ENCODE measurements at places on chromosomes 5 and 9.

DNA sequence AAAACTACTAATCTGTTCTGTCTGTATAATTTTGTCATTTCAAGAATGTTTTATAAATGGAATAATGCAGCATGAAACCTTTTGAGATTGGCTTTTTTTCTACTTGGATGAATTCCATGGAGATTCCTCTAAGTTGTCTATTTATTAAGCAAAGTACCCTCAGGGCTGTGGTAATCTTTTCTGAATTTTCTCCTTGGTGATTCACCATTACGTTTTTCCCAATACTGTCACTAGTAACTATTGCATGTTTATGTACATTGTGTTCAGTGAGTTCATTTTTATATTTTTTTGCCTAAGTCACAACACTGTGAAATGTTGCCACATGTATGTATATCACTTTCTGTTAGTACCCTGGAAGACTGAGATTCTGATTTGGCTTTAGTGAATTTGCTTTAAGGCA, 177.0 kb upstream of the GRIN3A start:
- DNase-seq: no peak

GRCh38 chr9:134936346-134937163, 18.8 kb upstream of the FCN1 start:
- DNase-seq: no peak

- DNase-seq: no peak
These were observed 91.7 kb downstream of the EDIL3 start for GRCh38 chr5:84292788-84293653.

GRCh38 chr5:140318792-140319191, 15.9 kb upstream of the PFDN1 start:
- no peak for DNase-seq

- peak; percentile 83 for DNase-seq
These were observed 2.3 kb downstream of the HAPLN1 start for GRCh38 chr5:83718195-83718825.

DNA sequence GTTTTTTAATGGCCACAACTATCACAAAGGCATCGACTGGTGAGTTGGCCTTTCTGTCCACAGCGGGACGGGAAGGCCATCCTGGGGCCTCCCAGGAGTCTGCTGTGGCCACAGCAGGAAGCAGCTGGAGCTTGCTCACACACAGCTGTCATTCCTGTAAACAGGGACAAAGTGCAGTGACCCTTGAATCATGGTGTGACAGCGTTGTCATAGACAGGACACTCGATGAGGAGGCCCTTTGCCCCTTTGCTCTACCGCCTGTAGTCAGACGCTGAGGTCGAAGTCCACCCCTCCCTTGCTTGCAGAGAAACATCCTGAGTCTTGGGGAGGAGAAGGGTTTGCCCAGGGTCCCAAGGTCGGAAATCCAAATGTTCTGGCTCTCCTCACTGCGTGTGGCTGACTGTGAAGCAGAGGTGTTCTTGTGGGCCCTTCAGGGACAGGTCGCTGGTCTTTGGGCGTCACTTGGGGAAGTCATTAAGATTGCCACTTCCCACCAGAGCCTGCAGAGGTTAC, 35.1 kb downstream of the NDST1 start:
- DNase-seq: no peak

DNA sequence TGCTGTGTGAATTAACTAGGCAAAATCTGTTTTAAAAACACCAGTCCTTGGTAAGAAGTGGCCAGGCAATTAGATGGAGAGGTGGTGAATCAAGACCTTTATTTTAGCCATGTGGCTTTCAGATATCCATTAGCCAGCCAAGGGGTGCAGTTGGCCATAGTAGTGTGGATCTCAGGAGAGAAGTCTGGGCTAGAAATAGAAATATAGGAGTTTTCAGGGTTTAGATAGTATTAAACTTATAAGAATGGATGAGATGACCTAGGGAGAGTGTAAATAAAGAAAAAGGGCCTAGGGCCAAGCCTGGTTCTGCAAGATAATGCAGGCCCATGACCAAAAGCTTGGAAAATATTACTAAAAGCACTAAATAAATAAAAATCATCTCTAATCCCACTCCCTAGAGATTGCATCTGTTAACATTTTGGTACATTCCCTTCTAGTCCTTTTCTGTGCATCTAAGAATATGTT, 40.3 kb upstream of the KIF2A start:
- no peak for DNase-seq

DNA sequence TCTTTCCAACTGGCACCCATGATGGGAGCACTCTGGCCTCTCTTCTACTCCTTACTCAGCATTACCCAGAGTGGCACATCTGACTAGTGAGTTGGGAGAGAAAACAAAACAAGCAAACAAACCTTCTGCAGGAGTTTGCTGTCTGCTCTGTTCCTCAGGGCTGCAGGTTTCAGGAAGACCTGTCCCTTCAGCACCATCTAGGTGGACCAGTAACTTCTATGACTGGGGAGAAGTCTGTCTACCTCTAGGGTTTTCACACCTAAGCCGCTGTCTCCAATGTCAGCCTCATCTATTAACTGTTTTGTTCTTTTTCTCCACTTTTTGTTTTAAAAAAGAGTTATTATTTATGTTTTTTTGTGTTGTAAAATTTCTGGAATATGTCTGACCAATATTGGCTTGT, 58.7 kb downstream of the RAB3C start:
- no peak for DNase-seq

GRCh38 chr5:83973925-83974815, 253.5 kb upstream of the HAPLN1 start:
- peak; percentile 2 for DNase-seq
